Suppressor macrophage treated with lipopolysaccharide for 4 hours (primary cell): ENCODE measurements at places on chromosomes 4 and X.

DNA sequence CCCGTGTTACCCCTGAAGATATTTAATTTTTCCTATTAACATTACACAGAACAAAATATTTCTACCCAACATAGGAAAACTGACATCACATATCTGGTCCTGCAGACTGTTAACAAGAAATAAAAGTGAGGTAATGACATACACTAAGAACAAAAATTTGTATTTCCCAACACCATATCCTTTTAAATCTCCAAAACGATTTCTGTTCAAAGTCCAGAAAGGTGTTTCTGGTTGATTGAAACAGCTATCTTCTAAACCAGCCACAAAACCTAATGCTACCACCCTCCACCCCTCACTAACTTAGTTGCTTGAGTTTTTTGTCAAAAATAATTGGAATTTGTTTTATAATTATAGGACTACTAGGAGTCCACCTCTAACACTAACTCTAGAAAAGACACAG, 7.1 kb downstream of the ANKRD50 start:
- DNase-seq: no peak

DNA sequence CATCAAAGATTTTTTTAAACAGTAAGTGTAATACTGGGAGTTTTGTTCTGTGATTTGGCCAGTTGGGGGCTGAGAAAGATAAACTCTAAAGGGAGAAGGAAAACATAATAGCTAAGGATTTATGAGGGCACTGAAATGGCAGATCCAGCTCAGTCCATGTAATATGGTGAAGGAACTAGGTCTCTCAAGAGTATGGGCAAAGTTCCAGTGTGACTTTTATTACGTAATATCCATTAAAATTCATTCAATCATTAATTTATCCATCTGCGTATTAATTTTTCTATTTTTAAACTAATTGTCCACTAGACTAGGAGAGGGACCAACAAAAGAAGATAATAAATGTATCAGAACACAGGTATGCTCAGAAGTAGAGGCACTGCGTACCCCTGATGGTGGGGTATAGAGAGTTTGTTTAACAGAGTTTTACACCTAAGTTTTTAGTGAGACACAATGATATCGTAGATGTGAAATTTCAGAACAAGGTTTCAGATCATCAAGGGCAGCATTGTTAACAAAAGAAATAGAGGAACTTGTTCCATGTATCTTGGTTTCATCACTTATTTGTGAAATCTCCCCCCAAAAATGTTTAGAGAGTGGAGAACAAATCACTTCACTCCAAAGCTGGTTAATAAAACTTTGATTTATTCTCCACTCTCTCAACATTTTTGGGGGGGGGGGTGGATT, 351.1 kb downstream of the GRXCR1 start:
- DNase-seq: no peak

- DNase-seq: no peak
Observed at GRCh38 chr4:100286636-100287035, 96.4 kb upstream of the DDIT4L start.

DNA sequence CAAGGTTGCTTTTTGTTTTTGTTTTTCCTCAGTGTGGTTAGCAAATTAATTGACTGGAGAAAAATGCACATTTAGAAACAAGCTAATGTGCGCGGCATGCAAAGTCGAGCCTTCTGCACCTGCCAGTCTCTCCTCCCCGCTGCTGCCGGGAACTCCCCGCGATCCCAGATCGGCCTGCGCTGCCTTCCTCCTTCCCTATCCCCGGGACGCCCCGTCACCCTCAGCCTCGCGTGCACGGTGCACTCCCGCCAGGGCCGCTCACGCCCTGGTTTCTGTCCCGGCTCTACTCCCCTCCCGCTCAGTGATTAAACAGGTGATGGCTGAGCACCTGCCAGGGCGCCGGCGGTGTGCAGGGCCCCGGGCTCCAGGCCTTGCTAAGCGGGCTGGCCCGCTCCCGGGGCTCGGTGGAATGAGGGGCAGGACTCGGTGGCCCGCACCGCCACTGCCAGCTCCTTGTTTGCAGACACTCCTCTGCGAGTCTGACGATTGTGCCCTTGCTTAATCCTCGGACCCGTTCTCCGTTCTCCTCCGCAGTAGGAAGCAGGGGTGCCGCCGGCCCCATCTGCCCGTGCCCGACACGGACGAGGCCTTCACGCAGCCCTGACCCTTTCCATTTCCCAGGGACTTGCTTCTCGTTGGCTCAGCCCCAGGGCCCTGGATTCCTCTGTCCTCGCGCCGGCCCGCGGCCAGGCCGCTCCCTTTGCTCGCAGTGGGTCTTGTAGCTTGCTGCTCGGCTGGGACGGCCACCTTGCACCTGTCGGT, 143.4 kb downstream of the TRIML1 start:
- no peak for DNase-seq

DNA sequence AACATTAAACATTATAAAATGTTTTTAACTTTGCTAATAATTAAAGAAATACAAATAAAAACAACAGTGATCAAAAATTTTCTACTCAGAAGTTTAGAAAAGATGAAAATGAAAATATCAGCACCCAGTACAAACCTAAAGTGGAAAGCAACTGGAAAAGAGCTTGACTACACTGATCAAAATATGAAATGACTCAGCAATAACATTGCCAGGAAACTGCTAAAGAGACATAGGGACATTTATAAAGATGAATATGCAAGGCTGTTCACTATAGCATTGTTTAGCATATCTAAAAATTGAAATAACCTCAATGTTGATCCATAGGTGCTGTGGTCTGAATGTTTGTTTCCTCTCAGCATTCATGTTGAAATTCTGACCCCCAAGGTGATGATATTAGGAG, 88.5 kb upstream of the NOCT start:
- DNase-seq: no peak

- no peak for DNase-seq
Observed at GRCh38 chr4:140839888-140840790, 84.0 kb upstream of the TBC1D9 start.

DNA sequence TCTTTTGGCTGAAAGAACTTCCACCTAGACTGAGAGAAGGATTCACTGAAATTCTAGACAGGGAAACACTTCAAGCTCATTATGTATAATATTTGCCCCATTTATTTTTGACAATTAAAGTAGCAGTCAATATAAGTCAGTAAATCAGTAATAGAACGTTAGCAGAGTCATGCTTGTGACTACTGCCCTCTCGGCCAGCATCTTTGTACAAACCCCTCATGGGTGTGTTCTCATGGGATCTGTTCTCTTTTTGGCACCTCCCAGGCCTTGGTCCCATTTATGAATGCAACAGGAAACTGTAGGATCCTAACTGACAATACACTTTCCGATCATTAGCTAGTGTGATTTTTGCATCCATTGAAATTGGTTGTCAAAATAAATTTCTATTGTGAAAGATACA, 2.9 kb downstream of the MSL3 start:
- peak; percentile 29 for DNase-seq
